ENCODE measurements at places on chromosomes 2 and 18.
A peak's percentile ranks its signal among the peaks of the same experiment; 100 is the strongest.

DNA sequence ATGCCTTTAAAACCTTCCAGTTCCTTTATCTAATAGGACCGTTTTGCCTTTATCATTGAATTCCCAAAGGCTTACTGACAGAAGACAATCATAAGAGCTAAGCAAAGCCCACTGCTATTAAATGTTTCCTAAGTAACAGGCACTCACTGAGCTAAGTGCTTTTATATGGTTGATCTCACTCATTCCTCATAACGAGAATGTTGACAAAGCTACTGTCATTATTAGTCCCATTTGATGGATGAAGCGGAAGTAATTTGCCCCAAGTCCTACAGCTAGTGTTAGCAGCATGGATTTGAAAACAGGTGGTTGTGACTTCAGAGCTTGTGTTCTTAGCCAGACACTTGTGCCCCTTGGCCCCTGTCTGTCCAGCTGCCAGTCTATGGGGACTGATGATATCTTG is 134.8 kb upstream of the SERPINE2 start:
- DNase-seq = no peak

DNA sequence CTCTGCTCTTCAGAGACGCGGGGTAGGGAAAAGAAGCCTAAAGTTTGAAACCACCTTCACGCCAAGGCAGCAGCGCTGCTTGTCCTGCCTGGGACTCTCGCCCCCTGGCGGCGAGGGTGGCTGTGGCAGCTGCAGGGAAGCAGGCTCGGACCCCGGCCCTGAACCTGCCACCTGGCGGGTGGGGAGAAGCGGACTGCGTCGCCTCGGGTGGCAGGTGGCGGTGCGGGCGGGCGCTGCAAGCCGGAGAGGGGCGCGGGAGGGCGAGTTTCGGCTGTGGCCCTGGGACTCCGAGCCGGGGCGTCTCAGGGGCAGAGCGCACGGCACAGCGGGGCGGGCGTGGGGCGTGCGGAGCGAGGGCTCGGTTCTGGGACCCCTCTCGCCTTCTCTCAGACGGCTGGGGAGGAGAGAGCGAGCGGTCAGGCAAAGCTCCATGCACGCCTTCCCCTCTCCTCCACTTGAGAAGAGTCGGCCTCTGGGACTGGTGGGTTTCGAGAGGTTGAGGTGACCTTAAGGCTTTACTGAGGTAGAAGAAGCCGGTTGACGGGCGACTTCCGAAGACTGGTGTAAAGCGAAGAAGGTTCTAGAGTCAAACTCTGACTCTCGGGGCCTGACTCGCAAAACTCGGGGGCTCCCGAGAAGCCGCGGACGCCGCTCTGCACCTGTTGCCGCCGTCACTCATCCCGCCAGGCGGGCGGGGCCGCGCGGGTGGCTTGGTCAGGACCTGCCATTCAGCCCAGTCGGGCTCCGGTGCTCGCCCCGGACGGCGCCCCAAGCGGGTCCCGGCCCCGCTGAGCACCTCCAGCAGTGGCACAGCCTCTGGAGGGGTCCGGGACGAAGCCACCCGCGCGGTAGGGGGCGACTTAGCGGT is 1.1 kb upstream of the BOLL start:
- DNase-seq = peak; percentile 92

GRCh38 chr18:71760541-71760940 is 783.6 kb downstream of the CBLN2 start:
- DNase-seq = no peak

- DNase-seq = no peak
Measured at GRCh38 chr2:197011801-197012641, 85.5 kb upstream of the PGAP1 start.

- no peak for DNase-seq
Measured at GRCh38 chr2:157758586-157758985, 117.5 kb downstream of the ACVR1 start.

All from H1 (cell line).